NCI-H446 (cell line): ENCODE measurements at places on chromosomes 1 and 21.

GRCh38 chr1:7288992-7289391, 482.1 kb upstream of the VAMP3 start:
- DNase-seq, result no peak

GRCh38 chr21:38159355-38159754, 97.4 kb upstream of the KCNJ15 start:
- DNase-seq, result peak; percentile 73

DNA sequence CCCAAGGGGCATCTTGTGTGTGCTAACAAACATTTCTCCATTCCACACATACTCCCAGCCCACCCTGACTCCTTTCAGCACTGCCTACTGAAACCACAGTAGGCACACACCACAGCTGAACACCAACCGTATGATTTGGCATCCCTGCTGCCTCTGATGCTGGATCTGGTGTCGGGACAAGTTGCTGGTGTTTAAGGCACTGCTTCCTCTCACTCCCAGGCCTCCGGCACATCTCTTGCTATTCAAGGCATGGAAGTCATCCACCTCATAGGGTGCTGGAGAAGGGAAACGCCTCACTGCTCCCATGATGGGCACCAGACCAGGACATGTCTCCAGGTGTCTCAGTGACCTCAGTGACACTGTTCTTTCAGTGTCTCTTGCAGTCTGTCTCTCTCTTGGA, 2.4 kb upstream of the ITLN2 start:
- DNase-seq, result no peak

DNA sequence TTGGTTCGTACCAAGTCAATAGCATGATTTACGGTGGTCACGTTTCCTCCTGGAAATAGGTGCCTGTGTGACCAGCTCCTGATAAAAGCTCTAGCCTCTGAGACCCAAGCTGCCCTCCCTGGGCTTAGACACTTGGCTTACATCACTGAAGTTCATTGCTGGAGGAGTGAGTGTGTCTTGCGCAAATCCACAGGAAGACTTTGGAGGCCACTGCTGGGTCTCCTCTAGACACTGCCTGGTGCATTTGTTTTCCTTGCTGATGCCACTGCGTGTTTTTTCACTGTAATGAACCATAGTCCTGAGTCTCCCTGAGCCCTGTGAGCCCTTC, 230.6 kb downstream of the DSCAM start:
- DNase-seq, result no peak

DNA sequence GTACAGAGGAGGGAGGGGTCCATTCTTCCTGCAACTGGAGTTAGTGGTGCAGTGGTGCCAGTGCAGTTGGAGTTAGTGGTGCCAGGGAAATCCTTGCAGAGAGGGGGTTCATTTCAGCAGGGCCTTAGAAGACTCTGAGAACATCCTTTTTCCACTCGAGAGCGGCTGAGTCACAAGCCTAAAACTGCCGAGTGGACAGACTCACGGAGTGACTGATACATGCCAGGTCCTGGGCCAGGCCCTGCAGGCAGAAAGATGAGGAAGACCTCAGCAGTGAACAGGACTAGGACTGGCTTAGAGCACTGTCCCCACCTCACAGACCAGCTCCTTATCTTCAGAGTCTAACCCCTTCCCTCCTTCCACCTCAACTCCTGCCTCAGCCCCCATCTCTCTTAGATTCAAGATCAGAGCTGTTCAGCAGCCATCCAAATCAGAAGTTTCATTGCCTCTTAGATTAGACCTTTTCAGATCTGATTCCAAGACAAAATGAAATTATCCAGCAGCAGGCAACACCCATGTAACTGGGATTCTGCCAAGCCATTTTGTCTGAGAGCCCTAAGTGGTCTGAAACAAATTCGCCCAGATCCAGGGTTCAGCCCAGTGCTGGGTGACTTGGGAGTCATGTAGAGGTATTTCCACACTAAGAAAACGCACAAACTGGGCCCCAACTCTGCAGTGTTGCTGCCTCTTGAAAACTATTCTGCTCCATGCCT, 12.7 kb upstream of the IKBKE start:
- DNase-seq, result no peak

DNA sequence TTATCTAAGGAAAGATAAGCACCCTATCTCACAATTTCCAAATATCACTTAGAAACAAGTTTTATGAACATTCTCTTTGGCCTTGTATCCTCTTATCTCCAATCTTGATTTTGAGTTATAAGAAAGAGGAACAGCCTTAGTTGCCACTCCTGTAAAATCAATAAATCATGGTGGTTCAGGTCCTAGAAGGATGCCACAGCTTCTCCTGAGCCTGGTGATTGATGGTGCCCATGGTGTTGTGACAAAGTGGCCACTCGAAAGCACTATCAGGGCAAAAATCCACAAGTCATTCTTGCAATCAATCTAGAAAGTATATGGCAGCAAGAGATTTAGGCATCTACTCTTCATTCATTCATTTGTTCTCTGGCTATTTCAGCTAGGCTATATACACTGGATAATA, 27.8 kb downstream of the GBP6 start:
- no peak for DNase-seq

DNA sequence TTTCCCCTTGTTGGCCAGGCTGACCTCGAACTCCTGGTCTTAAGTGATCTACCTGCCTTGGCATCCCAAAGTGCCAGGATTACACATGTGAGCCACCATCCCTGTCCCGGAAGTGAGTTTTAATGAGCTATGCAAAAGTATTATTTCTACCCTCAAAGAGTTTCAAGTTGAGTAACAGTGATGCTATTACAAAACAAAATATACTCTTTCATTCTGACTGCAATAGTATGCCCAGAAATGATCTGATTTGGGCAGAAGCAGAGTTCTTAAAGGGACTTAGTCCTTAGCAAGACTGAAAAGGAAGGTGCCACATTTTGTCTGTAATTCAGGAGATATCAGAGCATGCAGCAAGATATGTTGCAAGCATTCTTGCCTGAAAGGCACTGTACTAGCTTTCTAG, 375.4 kb downstream of the NUF2 start:
- DNase-seq, result no peak

DNA sequence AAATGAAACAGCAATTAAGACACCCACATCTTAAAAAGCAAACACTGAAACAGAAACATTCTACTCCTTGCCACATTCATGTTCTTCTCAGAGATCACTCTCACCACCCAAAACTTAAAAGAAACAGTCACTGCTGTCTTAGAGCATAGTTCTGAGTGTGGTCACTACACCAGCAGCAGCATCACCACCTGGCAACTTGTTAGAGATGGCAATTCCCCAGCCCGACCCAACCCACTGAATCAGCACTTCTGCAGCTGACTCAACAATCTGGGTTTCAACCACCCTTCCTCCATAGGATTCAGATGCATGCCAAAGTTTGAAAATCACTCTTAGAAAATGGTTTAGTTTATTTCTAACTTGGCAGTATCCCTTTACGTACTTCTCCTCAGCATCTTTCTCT, 126.1 kb downstream of the CDC42BPA start:
- DNase-seq, result no peak

DNA sequence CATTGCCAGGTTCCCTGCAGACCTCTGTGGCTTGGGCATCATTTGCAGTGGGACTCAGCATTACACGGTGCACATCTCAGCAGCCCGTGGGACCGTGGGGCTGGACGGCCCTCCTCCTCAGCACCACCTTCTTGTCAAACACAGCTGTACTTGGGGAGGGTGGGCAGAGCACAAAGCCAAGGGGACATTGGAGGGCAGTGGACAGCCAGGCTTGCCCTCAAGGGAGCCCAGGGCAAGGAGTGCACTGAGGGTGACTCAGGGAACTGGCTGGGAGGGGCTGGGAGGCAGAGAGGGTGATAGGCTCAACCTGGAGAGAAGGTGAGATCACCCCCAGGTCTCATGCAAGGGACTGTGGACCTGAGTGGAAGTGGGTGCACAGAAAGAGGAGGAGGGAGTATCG, 3.4 kb downstream of the CAPN9 start:
- no peak for DNase-seq

DNA sequence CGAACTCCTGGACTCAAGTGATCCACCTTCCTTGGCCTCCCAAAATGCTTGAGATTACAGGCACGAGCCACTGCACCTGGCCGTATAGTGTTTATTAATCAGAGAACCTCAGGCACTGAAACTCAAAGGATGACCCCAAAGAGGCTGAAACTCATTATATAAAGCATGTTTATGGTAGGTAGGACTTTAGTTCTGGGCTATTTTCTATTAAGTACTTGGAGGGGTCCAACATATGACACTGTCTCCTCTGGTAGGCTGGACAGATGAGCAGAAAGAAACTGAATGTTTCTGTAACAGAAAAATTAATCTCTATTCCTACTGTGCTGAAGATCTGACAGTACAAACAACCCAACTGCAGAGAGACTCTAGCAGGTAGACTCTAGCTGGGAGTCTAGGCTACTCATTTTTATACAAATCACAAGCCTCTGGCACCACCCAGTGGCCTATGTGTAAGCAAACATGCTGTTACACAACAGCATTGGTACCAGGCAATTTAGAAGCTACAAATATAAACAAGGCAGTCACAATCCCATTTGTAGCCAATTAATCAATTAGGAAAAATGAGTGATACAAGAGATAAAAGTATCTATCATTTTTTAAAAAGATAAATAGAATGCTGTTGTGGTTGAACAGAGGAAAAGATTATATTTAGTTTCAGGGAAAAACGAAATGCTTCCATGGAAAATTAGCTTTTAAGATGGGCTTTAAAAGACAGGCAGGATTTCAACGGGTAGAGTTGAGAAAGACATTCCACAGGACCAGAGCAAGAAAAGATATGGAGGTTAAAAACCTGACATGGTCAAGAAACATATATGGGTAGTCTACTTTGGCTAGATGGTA, 10.4 kb downstream of the DCAF8 start:
- peak; percentile 72 for DNase-seq

DNA sequence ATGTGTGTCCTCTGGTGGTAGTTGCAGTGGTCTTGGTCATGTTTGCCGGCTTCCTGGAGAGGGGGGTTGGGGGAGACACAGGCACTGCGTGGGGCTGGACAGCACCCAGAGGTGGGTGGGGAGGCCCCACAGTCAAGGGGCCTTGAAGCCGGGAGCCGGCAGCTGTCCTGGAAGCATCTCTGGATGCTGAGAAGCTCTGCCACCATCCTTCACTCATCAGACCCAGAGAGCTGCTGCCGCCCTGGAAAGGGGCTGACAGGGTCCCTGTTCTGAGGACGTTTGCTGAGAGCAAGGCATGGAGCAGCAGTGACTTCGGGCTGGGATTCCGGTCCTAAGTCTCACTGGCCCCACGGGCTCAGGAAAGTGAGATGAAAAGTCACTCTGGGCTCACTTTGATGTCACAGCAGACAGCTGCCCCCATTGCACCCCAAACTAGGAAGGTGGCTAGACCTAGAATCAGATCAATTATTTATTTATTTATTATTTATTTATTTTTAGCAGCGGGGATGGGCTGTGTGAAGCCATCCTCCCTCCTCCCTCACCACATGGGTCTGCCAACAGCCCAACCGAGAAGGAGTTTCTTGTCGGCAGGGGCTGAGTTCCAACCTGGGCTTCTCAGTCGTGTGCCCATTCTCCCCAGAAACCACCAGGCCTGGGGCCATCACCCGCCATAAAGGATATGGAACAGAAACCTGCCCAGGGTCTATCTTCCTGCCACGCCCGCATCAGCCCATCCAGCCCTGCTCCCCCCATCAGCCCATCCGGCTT, 547.4 kb downstream of the PTPRU start:
- DNase-seq, result no peak

DNA sequence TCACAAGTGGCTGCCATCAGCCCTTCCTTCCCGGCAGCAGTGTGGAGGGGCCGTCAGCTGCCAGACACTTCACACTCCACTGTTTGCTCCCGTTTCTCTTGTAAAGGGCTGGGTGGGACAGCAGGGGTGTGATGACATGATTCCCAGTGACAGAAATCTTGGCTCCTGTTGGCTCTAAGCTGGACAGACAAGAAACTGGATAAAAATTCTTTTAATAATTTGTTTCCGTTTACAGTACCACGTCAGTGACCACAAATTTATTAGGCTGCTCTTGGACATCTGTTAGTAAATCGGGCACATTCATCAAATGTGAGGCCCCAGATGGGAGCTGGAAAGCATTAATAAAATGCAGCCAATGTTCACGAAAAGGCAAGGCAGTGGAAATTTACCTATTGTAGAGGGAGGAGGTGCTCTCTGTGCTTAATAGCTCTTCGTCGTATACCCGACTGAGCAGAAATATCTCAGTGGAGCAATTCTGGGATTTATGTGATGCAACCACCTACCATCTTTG, 353.7 kb upstream of the GREM2 start:
- DNase-seq, result no peak

DNA sequence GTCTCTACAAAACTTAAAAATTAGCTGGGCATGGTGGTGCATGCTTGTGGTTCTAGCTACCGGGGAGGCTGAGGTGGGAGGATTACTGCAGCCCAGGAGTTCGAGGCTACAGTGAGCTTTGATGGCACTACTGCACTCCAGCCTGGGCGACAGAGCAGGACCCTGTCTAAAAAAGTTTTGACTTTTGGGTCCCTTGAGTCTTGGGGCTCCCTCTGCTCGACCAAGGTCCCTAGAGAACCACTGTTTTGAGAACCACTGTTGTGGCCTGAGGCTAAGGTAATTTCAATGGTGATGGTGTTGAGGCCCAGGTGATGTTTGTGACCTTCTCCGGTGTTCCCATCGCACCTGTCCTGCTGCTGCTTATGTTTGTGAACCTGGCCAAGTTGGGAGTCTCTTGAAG, 3.1 kb upstream of the CAMTA1 start:
- DNase-seq, result no peak

- DNase-seq, result no peak
These were observed 4.8 kb downstream of the PLA2G5 start for GRCh38 chr1:20074725-20075171.

DNA sequence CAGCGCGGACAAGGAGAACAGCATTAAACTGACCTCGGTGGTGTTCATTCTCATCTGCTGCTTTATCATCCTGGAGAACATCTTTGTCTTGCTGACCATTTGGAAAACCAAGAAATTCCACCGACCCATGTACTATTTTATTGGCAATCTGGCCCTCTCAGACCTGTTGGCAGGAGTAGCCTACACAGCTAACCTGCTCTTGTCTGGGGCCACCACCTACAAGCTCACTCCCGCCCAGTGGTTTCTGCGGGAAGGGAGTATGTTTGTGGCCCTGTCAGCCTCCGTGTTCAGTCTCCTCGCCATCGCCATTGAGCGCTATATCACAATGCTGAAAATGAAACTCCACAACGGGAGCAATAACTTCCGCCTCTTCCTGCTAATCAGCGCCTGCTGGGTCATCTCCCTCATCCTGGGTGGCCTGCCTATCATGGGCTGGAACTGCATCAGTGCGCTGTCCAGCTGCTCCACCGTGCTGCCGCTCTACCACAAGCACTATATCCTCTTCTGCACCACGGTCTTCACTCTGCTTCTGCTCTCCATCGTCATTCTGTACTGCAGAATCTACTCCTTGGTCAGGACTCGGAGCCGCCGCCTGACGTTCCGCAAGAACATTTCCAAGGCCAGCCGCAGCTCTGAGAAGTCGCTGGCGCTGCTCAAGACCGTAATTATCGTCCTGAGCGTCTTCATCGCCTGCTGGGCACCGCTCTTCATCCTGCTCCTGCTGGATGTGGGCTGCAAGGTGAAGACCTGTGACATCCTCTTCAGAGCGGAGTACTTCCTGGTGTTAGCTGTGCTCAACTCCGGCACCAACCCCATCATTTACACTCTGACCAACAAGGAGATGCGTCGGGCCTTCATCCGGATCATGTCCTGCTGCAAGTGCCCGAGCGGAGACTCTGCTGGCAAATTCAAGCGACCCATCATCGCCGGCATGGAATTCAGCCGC, 2.5 kb downstream of the S1PR1 start:
- no peak for DNase-seq
